ENCODE measurements at places on chromosomes 7 and 10.

- no peak for DNase-seq
Observed at GRCh38 chr10:75179657-75180177, 30.9 kb upstream of the VDAC2 start.

DNA sequence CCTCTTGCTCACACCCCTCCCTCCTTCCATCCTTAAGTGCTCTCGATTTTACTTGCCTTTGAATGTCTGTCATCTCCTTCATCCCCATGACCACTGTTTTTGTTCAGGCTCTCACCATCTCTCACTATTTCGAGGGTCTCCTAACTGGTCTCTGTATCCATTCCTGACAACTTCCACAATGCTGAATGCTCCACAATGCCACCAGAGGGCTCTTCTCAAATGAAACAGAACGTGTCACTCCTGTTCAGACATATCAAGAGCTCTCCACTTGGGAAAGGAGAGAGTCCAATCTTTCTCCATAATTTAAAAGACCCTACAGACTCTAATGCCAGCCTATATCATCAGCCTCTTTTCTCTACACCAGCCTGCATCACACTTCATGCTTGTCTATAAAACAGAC lies 9.0 kb upstream of the SLC13A1 start:
- peak; percentile 16 for DNase-seq

GRCh38 chr7:142478479-142479220 lies 220.8 kb upstream of the PRSS58 start:
- peak; percentile 76 for DNase-seq

GRCh38 chr7:99296471-99296870 lies 23.8 kb downstream of the MYH16 start:
- DNase-seq = no peak
